ENCODE measurements at places on chromosomes 3 and 15. TPM values are rescaled to one million over a fixed set of nuclear protein-coding genes. Genes with fewer than 3 reads are reported as not detected.

GRCh38 chr3:45106874-45107273 lies 39.3 kb downstream of the CDCP1 start:
- no peak for DNase-seq

- DNase-seq = no peak
Observed at GRCh38 chr3:88151358-88151757, 1.6 kb downstream of the C3orf38 start.

DNA sequence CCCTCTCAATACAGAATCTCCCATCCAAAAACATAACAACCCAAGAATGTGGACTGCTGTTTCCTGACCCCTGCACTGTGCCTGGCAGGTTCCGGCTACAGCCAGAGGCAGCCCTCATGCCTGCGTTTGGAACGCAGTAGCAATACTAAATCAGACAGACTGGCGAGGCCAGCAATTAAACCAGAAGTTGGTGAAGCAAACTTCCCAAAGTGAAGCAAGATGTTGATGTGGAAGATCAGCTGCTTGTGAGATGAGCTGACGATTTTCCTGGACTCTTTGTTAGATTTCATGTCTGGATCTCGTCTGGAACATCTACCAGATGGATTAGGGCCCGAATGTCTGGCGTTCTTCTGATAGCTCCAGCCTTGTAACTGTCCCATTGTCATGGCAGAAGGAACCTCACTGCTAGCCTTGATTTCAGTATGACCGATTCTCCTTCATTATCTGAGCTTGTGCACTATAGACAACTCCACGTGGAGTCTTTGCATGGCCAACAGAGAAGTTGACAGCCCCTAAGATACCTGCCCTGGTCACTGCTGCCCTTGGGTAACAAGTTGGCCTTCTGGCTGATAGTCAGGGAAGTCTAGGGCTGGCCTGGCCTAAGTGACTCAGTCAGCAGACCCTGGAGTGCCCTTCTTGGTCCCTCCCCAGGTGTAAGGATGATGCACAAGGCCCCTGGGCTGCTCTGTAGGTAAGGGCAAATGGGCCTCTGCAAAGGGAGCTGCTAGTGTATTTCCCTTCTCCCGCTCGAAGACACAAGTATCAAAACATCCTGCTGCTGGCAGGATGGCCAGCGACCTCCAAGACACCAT lies 126.5 kb downstream of the ADAMTS17 start:
- no peak for DNase-seq

DNA sequence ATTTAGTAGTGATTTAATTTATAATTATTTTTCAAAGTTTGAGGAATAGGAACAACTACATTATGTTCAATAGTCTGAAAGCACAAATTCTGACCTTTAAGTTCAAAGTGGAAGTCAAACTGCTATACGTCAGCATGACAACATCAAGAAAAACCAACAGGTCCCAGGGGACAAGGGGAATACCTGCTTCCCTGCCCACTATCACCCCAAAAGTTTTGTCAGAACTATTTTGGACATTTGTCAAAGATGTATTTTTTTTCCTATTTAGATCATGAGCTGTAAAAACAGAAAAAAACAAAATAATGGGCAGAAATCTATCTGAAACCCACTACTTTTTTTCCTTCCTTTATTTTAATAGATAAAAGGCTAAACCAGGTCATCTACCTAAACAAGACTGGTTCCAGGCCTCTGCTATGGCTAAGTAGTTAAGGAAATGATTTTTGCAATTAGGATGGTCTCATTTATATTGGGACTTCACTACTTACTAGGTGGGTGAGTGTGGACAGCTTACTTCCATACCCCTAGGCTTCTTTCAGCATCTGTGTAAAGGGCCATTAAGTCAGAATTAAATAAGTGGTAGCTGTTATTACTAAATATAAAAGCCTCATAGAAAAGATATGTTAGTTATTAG lies 746.3 kb downstream of the FHIT start:
- no peak for DNase-seq

DNA sequence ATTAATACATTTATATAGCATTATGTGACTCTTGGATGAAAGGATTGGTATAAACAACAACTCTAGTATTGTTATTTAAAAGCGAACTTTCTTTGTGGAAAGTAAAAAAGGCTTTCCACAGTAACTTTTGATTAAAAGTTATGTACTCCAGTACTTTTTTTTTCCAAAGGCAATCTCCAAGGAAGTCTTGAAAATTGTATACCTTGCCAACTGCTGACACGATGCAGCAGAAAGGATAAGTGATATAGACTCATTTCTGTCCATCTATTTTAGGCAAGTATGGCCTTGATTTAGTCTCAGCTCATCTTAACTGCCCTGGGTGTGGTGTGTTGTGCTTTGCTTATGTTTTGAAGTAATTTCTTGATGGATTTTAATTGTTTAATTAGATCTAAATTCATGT lies 79.7 kb downstream of the OTOL1 start:
- no peak for DNase-seq

DNA sequence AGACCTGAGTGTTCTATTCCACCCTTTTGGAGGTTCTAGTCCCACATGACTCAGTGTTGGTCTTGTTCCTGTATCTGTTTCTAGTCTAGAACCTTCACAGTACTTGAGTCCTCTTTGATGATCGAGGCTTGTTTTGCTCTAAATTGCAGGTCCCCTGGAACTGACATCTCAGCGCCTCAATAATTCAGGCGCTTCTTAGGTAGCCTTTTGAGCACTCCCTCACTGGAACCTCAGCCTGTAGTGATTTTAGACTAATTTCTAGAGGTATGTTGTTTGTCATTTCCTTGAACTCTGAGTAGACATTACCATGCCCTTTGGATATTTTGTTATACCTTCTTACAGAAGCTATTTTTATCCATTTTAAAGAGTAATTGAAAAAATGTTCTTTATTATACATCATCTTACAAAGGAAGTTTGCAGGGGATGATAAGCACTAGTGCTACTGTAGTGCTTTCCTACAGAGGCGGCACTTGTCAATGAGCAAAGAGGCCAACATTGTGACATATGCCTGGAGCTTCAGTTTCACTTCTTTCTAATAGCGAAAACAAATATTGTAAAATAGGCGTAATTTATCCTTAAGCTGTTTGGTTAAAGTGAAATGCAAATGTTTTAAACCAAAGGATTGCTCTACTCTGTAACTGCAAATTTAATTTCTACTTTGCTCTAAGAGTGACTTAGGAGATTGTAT lies 75.7 kb downstream of the EFL1 start:
- DNase-seq = no peak

- DNase-seq = peak; percentile 82
Observed at GRCh38 chr3:194688200-194688740, 2.6 kb downstream of the FAM43A start.

- DNase-seq = peak; percentile 98
Observed at GRCh38 chr3:49929291-49930167, at the start of gene MON1A. Gene MON1A, minus strand, starts transcription at chr3:49929811. Its CDS starts 16,465 bp downstream, at chr3:49913346.

- no peak for DNase-seq
Observed at GRCh38 chr15:77013776-77014131, 18.8 kb downstream of the PSTPIP1 start.

DNA sequence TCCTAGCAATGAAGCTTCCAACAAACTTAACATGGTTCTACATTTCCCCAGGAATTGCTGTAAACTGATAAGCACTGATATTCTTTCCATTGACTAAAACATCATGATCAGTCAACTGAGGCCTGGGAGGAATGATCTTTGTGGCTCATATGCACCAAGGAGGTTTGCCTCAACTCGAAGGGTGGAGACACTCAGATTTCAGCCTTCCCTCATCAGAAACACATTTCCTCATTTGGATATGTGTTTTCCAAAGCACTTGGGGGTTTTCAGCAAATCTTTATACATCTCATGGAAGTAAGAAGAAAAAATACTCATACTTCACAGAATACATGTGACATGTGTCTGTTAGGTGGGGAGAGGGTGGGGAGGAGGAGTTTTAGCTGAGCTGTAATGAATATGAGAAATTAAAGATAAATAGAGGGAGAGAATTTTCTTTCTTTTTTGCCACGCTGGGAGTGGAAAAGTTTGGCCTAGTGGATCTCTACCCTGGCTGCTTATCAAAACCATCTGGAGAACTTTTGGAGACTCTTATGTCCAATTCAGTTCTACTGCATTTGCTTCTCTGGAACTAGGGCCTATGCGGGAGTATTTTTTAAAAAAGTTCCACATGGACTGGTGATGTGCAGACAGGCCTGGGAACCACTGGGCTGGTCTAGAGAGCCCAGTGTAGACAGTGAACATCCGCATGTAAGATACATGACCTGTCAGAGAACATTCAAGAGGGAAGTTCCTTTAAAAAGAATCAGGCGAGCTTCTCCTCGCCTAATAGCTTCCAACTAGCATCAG lies 301.0 kb upstream of the ICE2 start:
- no peak for DNase-seq

Gene THBS1
- total RNA-seq = 283 TPM

Gene C2CD4A
- total RNA-seq = 0.05 TPM

Gene MST1
- 6.4 TPM for total RNA-seq

Gene GOLGA6C
- not detected for total RNA-seq

Gene SI
- total RNA-seq = not detected

Gene SLC28A1
- 0.83 TPM for total RNA-seq
